ENCODE measurements at places on chromosomes 3 and 15.

- no peak for DNase-seq
Observed at GRCh38 chr3:177110386-177110785, 86.9 kb downstream of the TBL1XR1 start.

DNA sequence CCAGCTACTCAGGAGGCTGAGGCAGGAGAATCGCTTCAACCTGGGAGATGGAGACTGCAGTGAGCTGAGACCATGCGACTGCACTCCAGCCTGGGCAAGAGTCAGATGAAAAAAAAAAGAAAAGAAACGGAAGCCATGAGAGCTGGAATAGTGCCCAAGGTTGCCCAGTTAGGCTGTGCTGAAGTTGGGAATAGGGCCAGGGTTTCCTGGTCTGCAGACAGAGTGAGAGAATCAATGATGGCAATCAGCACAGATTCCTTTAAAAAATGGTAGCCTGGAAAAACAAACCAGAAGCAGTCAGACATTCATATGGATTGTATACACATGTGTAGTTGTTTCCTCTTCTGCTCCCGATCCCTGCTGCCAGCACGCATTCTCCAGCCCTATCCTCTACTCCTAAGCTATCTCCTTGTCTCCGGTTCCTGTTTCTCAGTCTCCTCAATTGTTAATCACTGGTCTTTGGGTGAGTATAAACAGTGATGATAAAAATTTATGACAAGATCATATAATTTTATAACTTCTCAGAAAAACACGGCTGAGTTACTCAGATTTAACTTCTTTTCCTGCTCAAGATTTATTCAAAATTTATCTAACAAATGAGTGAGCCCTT is 316.2 kb upstream of the UMPS start:
- no peak for DNase-seq

- no peak for DNase-seq
Observed at GRCh38 chr15:69897061-69897460, 200.7 kb downstream of the TLE3 start.

GRCh38 chr15:67335534-67336222 is 81.1 kb downstream of the IQCH start:
- no peak for DNase-seq

- DNase-seq, result no peak
Observed at GRCh38 chr3:140856905-140857304, 84.7 kb upstream of the SLC25A36 start.

- peak; percentile 52 for DNase-seq
Observed at GRCh38 chr3:179068779-179069530, 2.7 kb downstream of the ZMAT3 start.

- DNase-seq, result no peak
Observed at GRCh38 chr3:16304061-16305010, 39.3 kb downstream of the OXNAD1 start.

DNA sequence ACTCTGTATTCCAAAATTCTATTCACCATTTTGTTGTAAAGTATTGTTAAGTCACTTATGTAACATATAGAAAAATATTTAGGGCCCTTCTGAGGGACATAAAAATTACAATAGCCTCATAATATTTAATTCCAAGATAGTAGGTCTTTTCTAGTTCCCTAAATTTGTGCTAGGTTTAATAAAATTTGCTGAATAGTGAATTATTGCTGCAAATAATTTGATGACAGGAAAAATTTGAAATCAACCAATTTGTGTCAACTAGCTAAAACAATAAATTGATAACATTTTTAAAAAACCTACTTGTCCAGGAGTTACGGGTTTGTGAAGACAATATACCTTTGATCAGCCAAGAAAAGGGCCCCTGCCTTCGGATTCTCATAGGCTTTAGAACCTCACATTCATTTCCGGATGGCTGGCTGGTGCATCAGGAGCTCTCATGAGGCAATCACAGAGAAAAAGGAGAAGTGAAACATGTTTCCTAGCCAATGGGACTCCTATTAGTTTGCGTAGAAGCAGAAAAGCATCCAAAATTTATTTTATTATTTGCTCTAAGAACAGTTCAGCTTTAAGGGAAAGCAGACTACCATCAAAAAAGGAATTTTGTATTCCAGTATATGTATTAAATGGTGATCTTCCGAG is 177.2 kb downstream of the LRRC3B start:
- no peak for DNase-seq

- no peak for DNase-seq
Observed at GRCh38 chr15:90915216-90915807, 12.2 kb downstream of the MAN2A2 start.

DNA sequence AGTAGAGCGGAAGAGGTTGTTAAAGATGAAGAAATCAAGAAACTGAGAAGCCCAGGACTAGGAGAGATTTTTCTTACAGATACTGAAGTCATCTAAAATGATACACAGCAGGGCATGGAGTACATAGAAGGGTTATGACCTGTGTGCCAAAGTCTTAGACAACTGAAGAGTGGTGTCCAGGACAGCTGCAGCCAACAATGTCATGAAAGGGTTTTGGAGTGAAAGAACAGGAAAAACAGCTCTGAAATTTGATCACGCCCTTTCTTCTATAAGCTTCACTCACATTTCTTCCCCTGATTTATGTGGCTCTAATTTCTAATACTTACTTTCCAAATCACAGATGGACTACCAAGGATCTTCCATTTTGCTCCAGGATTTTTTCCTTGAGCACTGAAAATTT is 3.0 kb downstream of the CFAP20DC start:
- DNase-seq, result no peak

- DNase-seq, result no peak
Observed at GRCh38 chr3:160691962-160692361, 15.0 kb downstream of the ARL14 start.

- DNase-seq, result no peak
Observed at GRCh38 chr3:51796854-51797253, 17.8 kb upstream of the IQCF6 start.

DNA sequence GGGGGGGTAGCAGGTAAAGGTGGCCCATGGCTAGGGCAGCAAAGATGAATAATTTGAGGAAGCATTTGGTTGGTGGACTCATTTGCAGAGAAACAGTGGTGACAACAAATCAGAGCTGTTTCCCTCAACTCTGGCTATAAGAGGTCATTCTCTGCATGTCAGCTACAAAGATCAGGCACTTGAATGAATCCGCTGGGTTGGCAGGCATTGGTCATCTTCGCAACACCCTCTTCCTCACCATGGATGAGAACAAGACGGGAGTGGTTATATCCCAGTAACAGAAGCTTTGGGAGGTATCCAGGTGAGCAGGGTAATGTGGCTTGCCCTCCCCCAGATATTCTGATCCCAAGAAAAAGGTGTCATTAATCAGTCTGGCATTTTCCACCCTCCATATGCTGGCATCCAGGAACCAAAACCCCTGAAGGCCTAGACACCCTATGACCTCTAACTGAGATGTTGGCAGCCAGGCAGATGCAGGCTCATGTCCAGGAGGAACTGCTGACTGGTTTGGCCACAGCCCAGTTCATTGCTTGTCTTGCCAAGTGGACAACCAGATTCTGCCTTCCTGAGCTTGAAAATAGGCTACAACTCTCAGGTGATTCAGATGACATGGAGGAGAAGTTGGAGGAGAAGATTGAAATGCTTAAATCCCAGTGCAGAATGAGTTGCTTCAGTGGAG is 108.9 kb upstream of the TRIM42 start:
- DNase-seq, result no peak

- DNase-seq, result no peak
Observed at GRCh38 chr15:93900476-93901400, 330.6 kb upstream of the MCTP2 start.

GRCh38 chr15:49494842-49495241 is 71.8 kb downstream of the FGF7 start:
- peak; percentile 72 for DNase-seq

DNA sequence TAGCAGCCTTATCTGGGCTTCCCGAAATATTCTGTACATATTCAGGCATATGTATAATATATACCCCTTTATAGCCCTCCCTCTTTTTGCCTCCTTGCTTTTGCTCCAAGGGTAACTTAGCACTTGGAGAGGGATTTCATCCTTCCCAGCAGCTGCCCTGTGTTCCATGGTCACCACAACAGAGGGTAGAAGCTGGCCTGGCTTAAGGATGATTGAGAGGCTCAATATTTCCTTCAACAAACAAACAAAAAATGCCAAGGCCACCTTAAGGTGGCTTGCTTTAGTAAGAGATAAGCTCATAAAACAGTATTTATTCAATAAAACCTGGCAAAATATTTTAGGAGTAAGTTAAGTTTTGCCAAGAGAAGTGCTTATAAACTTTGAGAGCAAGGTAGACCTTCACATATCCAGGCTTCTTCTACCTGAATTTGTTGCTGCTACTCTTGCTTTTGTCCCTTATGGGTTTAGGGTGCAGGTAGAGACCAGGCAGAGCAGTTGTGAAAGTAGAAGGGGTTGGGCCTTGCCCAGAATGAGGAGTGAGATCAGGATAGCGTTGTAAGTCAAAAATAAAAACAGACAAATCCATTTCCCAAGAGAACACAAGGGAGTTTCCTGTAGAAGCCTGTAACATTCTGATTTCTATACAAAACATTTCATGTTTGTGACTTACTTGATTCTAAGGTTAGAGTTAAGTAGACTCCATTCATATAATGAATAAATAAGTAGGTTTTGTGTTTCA is 52.7 kb upstream of the ATOSA start:
- DNase-seq, result no peak

DNA sequence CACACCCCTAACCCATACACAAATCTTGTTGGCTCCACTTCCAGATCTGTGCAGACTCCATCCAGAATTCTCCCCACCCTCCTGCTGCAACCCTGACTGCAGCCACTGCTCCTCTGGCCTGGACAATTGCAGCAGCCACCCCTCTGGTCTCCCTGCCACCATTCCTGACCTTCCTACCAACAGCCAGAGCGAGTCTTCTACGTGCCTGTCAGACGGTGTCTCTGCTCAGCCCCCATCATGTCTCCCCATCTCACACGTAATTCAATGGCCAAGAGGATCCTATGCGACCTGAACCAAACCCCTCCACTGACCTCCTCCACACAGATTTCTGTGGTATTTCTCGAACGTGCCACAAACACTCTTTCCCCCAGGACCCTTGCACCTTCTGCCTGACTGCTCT is 103.3 kb downstream of the TPRA1 start:
- DNase-seq, result no peak

GRCh38 chr3:45509038-45509767 is 85.3 kb upstream of the LIMD1 start:
- peak; percentile 96 for DNase-seq

DNA sequence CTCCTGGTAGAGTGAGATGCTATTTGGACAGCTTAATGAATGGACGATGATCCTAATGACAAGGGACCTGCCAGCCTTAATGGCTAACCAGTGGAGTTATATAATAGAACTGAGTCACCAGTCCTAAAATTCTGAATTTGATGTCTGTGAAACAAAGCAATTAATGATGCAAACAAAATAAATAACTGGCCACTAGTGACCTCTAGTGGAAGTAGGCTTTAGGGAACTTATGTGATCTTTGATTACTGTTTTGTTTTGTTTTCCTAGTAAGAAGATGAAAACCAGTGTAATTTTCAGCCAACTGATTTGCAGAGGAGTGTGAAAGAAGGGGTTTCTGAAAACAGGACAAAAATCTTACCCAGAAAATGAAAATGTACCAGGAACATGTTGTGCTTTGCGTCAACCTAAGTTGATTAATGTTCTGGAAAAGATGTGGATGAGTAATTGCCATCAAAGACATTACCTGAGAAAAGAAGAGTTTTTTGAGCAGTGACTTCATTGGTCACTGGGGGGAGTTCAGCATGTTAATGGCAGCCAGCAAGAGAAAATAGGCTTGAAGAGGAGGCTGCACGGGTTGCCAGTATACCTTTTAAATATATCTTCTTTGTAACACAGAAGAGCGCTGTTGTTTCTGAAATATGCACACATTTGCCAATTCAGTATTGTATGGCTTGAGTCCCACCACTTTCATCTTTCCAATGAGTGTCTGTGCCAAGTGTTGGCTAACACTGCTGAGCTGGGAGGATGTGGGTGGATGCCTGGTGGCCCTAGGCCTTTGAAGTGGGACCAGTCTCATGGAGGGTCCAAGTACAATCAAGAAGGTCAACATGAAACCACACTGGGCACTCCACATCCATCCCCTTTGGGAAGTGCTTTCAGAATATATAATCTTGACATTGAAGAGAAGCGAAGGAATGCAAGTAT is 9.3 kb downstream of the VEPH1 start:
- DNase-seq, result peak; percentile 75

- DNase-seq, result peak; percentile 34
Observed at GRCh38 chr15:57025264-57025926, 107.0 kb downstream of the TCF12 start.

DNA sequence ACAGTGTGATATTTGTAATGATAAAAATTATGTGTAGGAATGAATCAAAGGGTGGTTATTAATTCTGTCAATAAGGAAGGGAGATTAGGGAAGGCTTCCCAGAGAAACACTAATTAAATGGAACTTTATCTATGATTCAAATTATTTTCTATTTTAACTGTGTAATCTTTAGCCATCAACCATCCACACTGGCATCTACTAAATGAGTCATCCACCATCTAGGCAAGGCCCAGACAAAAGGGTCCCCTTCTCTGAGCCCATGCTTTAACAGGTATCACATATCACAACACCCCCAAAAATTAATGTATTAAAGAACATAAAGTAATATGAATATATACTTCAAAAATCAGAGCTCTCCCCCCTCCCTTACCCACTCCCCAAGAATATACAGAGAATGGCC is 19.9 kb upstream of the TPM1 start:
- DNase-seq, result no peak

GRCh38 chr3:89580859-89581258 is 473.4 kb downstream of the EPHA3 start:
- no peak for DNase-seq

- peak; percentile 82 for DNase-seq
Observed at GRCh38 chr3:179558742-179559364, 3.9 kb upstream of the ACTL6A start.

DNA sequence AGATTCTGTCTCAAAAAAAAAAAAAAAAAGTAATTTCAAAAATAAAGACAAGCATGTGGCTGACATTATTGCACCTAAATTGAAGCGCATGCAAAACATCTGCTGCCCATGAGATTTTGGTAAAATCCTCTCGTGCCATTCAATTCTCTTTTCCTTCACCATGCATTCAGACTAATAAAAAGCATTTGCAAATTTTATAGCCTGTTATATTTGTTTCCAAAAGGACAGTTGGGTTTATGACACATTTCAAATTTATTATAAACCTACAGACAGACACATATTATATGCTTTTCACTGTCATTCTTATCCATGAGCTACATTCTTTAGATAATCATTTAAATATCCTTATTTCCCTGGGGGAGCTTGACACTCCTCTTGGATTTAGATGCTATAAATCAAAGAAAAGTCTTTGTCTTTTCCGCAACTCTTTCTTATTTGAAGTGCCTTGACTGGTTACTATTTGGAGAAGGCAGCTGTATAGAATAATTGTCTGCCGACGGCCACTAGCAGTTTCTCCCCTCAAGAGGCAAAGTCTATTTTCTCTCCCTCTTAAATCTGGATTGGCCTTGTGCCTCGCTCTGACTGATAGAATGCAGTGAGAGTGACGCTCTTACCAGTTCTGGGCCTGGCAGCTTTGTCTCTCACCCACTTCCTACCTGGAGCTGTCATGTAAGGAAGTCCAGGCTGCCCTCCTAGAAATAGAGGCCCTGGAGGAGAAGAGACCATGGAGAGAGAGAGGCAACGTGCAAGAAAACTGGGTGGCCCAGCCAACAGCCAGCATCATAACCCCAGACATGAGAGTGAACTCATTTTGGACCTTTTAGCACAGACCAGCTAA is 6.8 kb upstream of the LRIG1 start:
- DNase-seq, result peak; percentile 28

Data from fibroblast of upper back skin (primary cell).